ENCODE measurements at places on chromosomes 12 and 14.

DNA sequence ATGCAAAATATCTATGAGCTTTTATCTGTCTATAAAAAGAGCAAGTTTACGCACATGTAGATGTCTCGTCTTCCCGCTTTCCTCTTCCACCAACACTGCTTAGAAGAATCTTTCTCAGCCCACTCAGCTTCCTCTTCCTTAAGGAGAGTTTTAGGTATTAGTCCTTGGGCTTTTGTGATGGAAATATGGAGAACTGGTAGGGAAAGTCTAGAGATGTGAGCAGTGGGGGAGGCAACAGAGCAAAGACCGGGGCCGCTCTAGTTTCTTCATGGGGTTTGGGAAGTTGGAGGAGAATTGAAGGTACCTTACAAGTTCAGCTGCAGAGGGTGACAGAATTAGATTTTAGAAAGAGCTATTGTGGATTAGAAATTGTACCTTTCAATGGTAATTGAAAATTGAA, 56.3 kb upstream of the CPNE8 start:
- DNase-seq = no peak

GRCh38 chr12:46209170-46209569, 59.7 kb downstream of the SLC38A1 start:
- no peak for DNase-seq

- no peak for DNase-seq
These were observed 194.4 kb downstream of the KIF26A start for GRCh38 chr14:104332634-104333270.

DNA sequence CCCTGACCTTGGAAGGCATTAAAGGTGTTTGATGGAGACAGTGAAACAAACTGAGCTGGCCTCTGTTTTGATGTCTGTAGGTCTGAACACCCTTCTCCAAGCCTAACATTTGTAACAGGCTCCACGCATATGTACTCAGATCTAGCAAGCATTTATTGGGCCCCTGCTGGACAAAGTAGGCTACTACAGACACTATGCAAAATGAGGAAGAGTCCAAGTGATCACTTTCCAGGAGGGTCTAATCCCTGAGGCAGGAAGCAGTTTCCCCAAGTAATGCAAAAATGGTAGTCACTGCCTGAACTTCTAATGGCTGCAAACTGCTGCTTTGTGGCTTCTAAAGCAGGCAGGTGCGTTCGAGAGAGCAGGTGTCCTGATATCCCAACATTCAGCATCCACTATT, 405.8 kb downstream of the MED13L start:
- no peak for DNase-seq

DNA sequence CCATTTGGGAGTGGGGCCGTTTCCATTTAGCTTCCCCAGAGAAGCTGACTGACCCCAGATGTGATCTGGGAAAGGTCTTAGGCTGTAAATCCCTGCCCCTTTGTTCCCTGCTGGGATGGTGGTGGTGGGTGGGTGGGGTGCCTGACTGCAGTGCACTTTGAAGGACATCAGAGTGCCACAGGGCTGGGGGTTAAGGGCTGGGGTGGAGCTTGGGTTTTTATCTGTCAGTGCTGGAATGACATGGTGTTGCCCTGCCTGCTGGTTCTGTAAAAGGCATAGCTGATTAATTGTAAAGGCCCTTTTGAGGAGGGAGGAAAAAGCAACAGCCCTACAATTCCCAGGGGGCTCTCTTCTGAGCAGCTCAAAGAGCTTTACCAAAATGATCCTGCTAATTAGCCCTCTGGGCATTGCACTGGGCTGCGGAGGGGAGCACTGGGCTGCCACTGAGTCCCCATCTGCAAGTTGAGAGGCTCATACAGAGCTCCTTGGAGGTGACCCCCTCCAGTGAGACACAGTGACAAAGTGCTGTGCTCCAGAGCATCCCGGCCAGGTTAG, 21.1 kb downstream of the PLEKHG3 start:
- DNase-seq = no peak

Data from renal pelvis (tissue), 12 donors.